ENCODE measurements at places on chromosomes 5 and 9. TPM values are rescaled to one million over a fixed set of nuclear protein-coding genes. Genes with fewer than 3 reads are reported as not detected.

DNA sequence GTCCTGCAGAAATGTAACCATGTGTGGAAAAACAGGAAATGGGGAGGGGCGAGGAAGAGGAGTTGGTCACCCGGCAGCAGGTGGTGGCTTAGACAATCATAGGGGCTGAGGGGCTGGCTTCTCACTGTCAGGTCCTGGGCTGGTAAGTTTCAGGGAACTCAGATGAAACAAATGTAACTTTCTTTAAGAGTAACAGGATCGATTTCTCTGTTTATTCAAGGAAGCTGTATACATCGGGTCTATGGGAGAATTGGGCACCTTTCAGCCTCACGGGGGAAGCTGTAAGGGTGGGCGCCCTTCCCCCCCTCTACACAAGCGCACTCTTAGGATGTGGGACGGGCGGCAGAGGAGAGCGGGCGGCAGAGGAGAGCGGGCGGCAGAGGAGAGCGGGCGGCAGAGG, 104.3 kb upstream of the SIMC1 start:
- no peaks in the 10 kb centered on the region for H3K27me3 ChIP-seq
- no peak overlapping the region for H3K4me3 ChIP-seq
- no peaks in the 10 kb centered on the region for H3K36me3 ChIP-seq

GRCh38 chr5:100803397-100803796, 99.7 kb downstream of the ST8SIA4 start:
- no peaks in the 10 kb centered on the region for H3K36me3 ChIP-seq
- no peak overlapping the region for H3K4me3 ChIP-seq

- DNase-seq: peak; percentile 13
- peaks cover 2% of the 10 kb centered on the region for H3K4me1 ChIP-seq
- H3K36me3 ChIP-seq: no peaks in the 10 kb centered on the region
- H3K27me3 ChIP-seq: no peaks in the 10 kb centered on the region
- H3K4me3 ChIP-seq: peak overlapping the region; percentile 94
Measured at GRCh38 chr5:115262011-115262320, 711 bp downstream of the PGGT1B start.

- H3K4me1 ChIP-seq: no peaks in the 10 kb centered on the region
- H3K36me3 ChIP-seq: no peaks in the 10 kb centered on the region
- no peak for DNase-seq
- H3K27me3 ChIP-seq: no peaks in the 10 kb centered on the region
- H3K4me3 ChIP-seq: no peak overlapping the region
- H3K27ac ChIP-seq: no peak overlapping the region
Measured at GRCh38 chr9:102867488-102867887, 127.6 kb upstream of the CYLC2 start.

- no peaks in the 10 kb centered on the region for H3K27me3 ChIP-seq
- H3K27ac ChIP-seq: no peak overlapping the region
- no peaks in the 10 kb centered on the region for H3K4me1 ChIP-seq
Measured at GRCh38 chr9:99745085-99745484, 76.6 kb upstream of the NR4A3 start.

DNA sequence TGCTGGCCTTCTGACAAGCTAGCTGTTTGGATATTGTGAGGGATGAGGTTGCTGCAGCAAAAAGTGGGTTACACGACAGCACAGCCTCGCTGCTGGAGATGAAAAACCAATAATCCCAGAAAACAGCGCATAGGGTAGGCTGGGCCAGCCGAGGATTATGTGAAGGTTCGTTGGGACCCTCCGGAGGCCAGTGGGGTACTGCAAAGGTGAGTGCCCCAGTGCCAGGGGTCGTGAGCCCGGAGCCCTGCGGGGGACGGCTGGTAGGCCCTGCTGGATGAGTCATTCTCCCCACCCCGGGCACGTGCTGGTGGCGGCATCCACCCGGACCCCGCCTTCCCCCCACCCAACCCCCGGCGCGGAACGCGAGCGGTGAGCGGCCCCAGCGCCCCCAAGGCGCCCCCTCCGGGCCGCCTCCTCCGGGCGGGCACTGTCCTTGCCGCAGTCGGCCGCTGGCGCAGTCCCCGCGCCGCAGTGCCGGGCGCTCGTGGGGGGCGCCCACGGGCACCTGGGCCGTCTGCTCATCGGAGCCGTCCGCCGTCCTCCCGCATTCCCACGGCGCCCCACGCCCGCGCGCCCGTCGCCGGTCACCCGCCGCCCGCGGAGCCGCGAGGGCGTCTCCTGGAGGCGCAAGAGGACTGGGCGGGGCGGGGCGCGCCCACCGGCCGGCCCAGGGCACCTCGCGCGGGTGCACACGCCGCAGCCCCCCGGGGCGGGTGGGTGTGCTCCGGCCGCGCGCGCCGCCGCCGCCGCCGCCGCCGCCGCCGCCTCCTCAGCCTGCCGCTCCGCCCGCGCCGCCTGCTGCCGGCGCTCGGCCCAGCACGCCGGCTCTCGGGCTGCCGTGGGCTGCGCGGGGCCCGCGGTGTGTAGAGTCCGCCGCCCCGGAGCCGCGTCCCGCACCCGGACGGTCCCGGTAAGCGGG, at the start of gene PHF24:
Gene PHF24 (plus strand): TSS at position 794 of the 919 bp plus-strand sequence. CDS start 13,014 bp downstream, outside the sequence.
- H3K36me3 ChIP-seq: no peaks in the 10 kb centered on the region
- peak; percentile 14 for DNase-seq
- no peak within 1 kb of the TSS for H3K27ac ChIP-seq

DNA sequence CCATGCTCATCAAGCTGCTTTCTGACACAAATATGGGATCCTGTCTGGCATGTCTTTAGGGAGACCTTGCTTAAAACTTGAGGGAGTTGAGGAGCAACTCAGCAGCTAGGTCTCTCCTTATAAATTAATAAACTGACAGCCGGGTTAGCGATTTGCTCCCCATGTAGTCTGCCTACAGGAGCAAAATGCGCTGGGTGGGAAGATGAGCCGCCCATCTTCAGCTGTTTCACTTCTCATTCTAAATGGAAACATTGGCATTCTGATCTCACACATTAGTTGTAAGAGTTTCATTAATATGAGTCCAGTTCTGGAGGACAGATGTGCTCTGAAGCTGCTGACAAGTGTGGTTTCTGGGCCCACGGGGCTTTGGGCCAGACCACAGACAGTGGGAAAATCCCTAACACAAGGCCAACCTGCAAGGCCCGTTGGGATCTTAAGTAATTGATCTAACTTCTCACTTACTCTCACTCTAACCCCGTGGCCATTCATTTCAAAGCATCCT, 197.0 kb downstream of the MCTP1 start:
- H3K4me1 ChIP-seq: no peaks in the 10 kb centered on the region
- H3K4me3 ChIP-seq: no peak overlapping the region
- no peak overlapping the region for H3K27ac ChIP-seq
- H3K36me3 ChIP-seq: no peaks in the 10 kb centered on the region
- H3K27me3 ChIP-seq: no peaks in the 10 kb centered on the region

DNA sequence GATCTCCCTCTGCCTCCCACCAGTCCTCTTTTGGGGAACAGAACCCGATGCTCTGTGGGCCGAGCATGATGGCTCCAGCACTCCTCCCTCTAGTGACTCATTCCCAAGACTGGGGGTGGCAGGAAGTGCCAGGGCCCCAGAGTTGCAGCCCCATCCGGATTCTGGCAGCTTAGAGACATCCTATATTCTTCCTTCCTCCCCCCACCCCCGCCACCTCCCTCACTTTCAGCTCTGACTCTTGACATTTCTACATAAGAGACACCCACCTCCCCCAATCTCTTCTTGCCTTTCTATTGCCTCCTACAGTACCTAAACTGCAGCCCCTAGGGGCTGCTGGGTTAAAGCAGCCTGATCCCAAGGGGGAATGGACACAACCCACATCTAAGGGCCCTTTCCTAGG, 47.1 kb upstream of the MATR3 start:
- no peak overlapping the region for H3K27ac ChIP-seq
- H3K36me3 ChIP-seq: no peaks in the 10 kb centered on the region
- peaks cover under 1% of the 10 kb centered on the region for H3K27me3 ChIP-seq
- no peaks in the 10 kb centered on the region for H3K4me1 ChIP-seq

DNA sequence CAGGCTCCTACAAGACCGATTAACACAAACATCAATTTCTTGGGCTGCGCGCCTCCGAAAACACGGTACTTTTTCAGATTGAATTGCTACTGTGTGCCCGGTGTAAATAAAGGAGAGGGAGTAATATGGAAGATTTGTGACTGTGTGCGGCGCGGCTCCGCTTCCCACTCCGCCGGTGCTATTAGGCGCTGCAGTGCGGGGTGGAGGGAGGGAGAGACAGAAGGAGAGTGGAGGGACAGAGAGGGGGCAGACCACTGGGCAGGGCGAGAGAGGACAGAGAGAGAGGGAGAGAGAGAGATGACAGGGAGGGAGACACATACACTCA, 24.7 kb upstream of the RNU6ATAC start:
- H3K4me3 ChIP-seq: no peak overlapping the region
- H3K27ac ChIP-seq: no peak overlapping the region
- H3K36me3 ChIP-seq: no peaks in the 10 kb centered on the region

- no peak for DNase-seq
- peak overlapping the region; percentile 93 for H3K27ac ChIP-seq
- no peaks in the 10 kb centered on the region for H3K4me1 ChIP-seq
- H3K27me3 ChIP-seq: no peaks in the 10 kb centered on the region
- peak overlapping the region; percentile 78 for H3K4me3 ChIP-seq
- H3K36me3 ChIP-seq: peaks cover 17% of the 10 kb centered on the region
Measured at GRCh38 chr9:131126059-131126426, 657 bp downstream of the NUP214 start.

DNA sequence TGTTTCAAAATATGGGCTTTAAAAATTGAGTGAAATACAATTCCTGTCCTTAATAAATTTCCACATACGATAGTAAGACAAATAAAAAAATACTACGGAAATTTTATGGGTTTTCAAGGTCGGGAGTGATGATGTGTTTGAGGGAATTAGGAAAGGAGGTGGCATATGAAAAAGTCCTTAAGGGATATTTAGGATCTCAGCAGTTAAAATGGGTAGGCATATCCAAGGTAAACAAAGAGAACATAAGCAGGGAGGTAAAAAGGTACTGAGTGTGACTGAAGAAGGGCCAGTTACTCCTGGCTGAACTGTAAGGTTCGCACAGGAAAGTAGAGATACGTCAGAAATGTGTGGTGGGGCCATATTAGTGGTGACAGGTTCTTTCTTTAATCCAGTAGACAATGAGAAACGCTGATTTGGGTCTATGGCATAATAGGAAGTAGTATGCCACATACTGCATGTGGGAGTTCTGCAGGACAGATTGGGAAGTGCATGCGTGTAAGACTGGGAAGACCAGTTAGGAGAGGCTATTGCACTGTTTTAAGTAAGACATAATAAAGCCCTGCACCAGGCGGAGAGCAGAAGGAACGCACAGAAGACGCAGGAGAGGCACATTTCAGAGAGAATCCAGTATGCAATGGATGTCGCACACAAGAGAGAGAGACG, 937 bp upstream of the HMGCR start:
- peaks cover 5% of the 10 kb centered on the region for H3K4me1 ChIP-seq
- H3K36me3 ChIP-seq: no peaks in the 10 kb centered on the region
- peak; percentile 67 for DNase-seq
- peak overlapping the region; percentile 66 for H3K4me3 ChIP-seq
- peak overlapping the region; percentile 95 for H3K27ac ChIP-seq

- H3K4me1 ChIP-seq: peaks cover 9% of the 10 kb centered on the region
- H3K27me3 ChIP-seq: no peaks in the 10 kb centered on the region
- no peaks in the 10 kb centered on the region for H3K36me3 ChIP-seq
- DNase-seq: peak; percentile 37
- H3K4me3 ChIP-seq: no peak overlapping the region
Measured at GRCh38 chr5:168172760-168173223, 118.7 kb upstream of the WWC1 start.

GADD45G gene
- 30.4 TPM for polyA plus RNA-seq

CFAP77 gene
- 4.9 TPM for polyA plus RNA-seq

ZNG1C gene
- 14.6 TPM for polyA plus RNA-seq

PCDHGA12 gene
- 1.6 TPM for polyA plus RNA-seq

MSX2 gene
- 1.2 TPM for polyA plus RNA-seq

SH3GLB2 gene
- polyA plus RNA-seq: 54.5 TPM

HSPB3 gene
- 1.7 TPM for polyA plus RNA-seq

QRFP gene
- polyA plus RNA-seq: 0.16 TPM

TSSK1B gene
- polyA plus RNA-seq: not detected

Data from lung (tissue), 17 donors.